MV-4-11 (cell line): ENCODE measurements at places on chromosomes 13 and 19.

DNA sequence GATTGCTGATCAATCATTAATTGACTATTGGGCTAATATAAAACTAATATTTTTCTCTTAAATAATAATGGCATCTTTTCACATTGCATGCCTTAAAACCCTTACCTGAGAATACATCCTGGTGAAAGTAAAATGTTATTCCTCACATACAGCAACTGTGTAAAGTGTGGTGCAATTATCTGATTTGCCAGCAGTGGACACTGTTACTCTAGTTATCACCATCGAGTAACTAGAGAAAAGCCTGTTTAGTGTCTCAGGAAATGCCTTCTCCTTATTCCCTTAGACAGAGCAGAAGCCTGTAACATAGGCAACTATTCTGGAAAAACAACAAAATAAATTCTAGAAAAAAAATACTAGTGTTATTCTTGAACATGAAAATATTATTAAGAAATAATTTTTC is 459.8 kb downstream of the FGF14 start:
- no peak for DNase-seq

DNA sequence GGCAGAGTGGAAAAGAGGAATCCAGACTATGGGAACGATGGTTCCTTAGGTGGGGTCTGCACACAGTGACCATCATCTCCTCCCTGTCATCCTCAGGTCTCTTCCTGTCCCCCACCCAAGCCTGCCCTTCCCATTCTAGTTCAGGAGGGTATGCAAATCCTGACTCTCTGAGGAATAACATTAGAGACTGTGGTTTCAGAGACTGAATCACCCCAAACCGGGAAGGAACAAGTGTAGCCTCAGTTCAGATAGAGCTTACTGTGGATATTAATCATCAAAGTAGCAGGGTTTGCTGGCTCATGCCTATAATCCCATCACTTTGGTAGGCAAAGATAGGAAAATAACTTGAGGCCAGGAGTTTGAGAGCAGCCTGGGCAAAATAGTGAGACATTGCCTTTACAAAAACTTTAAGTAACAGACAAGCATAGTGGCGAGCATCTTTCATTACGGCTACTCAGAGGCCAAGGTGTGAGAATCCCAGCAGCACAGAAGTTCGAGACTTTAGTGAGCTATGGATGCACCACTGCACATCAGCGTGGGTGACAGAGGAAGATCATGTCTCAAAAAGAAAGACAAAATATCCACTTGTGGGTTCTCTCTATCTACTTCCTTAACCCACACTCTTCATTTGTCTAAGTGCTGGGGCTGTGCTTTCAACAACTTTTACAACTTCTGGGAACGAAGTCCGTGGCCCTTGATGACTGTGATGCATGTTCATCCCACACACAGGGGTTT is 19.3 kb upstream of the LGALS13 start:
- DNase-seq, result no peak

- no peak for DNase-seq
Observed at GRCh38 chr13:98397221-98397620, 179.7 kb downstream of the STK24 start.

DNA sequence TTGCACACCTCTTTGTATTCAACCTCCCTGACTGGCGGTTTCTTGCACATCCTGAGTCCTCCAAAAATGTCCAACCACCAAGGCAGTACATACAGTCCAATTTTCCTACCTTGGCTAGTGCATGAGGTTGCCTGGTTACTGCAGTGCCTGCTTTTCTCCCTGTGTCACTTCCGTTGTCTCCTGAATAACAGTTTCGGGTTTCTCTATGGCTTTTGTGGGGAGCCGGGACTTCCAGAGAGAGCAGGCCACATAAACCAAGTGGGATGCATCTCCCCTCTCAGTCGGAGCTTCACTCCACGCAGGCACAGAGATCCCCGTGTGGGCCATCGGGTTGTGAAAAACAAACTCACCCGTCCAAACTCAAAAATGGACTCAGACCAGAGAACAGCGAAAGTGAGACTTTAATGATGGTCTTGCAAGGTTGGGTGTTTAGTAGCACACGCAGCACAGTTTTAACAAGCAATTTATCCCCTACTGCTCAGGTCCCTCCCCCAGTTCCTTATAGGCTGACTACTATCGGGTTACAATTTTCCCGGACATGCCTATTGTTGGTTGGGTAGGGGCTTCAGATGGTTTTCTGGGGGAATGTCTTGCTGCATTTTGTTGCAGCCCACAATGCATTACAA is 173.1 kb downstream of the POU4F1 start:
- DNase-seq, result no peak

- DNase-seq, result no peak
Observed at GRCh38 chr19:54470276-54470887, 2.7 kb downstream of the CDC42EP5 start.

DNA sequence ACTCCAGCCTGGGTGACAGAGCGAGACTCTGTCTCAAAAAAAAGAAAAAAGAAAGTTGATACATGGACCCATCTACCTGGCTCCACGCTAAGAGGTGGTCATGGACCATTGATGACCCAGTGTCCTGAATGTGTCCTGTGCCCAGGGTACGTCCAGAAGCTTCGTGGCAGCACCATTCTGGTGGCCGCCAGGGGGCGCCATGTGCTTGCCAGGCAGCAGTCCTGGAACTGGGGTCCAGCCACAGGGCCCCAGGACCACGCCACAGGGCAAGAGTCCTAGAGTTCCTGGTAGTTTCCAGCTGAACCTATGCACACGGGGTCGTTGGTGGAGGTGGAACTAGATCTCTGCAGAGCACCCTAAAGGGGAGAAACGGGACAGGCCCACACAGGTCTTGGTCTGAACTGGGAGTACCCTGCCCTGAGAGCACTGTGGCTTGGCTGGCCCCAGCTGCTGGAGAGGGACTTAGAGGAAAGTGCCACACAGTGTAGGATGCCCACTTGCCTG is 19.9 kb upstream of the FBXO27 start:
- peak; percentile 23 for DNase-seq

- DNase-seq, result no peak
Observed at GRCh38 chr19:19659646-19660245, 3.7 kb downstream of the ATP13A1 start.

GRCh38 chr13:98565726-98566565 is 11.0 kb downstream of the STK24 start:
- no peak for DNase-seq

GRCh38 chr13:49643035-49643646 is 14.8 kb downstream of the ARL11 start:
- DNase-seq, result peak; percentile 88

- DNase-seq, result no peak
Observed at GRCh38 chr13:50730496-50731351, 112.8 kb downstream of the DLEU7 start.

DNA sequence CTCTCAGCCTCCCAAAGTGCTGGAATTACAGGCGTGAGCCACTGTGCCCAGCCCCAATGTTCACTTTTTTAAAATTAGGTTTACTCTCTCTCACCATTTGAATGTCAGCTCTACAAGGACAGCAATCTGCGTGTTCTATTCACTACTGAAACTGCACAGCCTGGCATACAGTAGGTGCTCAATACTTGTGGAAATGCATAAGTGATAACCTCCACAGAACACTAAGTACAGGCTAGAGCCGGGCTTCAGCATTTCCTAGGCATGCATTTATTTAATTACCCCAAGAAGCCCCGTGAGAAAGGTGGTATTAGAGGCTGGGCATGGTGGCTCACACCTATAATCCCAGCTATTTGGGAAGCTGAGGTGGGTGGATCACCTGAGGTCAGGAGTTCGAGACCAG is 33.1 kb upstream of the TNFAIP8L1 start:
- no peak for DNase-seq

DNA sequence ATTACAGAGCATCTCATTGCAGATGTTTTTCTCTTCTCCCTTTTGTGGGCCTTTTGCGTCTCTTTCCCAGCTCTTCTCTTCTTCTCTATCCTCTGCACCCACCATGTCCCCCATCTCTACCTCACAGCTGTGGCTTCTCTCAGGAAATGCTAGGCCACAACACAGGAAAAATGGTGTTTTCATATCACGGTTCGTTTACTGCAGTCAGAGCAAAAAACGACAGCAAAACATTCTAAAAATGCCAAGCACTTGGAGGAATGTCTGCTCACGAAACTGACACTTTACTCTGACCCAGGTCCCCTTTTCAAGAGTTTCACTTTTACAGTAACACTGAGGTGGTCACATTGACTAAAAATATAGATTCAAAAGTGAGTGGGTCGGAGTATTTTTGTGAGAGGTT is 152.2 kb downstream of the DCT start:
- DNase-seq, result no peak

DNA sequence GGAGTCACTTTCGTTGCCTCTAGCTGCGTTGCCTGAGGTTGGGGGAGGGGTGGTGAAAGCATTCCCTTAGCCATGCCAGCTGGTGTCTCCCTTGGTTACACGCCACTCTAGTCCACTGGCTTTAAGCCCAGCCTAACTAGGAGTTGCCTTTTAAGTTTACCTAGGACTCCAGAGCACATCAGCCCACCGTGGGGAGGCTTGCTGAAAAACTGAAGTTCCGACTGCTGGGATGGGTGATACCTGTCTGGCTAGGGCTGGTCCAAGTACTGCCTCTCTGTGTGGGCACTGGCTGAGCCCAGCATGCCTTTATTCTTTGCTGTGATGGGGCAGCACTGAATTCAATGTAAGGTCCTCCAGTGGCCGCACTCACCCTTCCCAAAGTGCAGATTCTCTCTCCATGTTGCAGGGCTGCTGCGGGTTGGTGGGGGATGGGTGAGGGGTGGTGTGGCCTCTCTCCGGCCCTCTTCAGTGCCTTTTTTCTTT is 11.8 kb upstream of the CEACAM1 start:
- no peak for DNase-seq

DNA sequence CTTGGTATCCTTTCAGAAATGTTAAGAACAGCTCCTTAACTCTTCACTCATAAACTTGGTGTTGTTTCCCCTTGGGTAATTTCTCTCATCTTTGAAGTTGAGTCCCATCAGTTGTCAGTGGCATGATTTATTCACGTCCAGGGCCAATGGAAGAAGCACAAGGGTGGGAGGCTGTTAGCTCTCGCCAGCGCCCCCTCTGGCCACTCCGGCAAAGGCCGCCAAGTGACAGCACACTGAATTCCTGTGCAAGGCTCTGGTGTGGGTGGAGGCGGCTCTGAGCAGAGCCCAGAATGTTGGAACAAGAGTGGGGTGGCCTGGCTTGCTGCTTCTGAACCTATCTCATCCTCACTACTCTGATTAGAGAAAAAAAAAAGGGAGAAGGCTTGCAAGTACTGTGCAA is 13.1 kb upstream of the MEDAG start:
- no peak for DNase-seq

GRCh38 chr13:21216332-21216731 is 39.9 kb downstream of the MRPL57 start:
- DNase-seq, result no peak

DNA sequence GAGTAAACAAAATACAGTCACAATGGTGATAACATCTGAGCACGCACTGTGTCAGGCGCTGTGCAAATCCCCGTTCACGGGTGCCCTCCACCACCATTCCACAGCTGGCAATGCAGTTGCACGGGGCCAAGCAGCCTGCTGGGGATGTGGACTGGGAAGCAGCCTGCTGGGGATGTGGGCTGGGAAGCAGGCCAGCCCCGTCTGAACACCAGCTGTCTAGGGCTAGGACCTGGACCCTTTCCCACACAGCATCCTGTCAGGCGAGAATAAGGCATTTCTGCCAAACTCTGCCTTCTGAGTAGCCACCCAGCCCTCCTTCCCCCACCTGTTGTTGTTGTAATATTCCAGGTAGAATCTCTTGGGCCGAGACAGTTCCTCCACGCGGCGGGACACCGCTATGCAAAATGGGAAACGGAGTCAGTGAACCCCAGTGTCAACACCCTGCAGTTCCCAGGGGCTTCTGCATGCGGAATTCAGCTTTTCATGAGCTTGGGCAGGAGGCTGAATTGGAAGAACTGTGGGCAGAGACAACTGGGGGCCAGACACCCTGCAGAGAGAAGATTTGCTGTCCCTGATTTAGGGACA is 27.8 kb upstream of the MIER2 start:
- DNase-seq, result no peak
